ENCODE measurements at places on chromosomes 13 and 19.

DNA sequence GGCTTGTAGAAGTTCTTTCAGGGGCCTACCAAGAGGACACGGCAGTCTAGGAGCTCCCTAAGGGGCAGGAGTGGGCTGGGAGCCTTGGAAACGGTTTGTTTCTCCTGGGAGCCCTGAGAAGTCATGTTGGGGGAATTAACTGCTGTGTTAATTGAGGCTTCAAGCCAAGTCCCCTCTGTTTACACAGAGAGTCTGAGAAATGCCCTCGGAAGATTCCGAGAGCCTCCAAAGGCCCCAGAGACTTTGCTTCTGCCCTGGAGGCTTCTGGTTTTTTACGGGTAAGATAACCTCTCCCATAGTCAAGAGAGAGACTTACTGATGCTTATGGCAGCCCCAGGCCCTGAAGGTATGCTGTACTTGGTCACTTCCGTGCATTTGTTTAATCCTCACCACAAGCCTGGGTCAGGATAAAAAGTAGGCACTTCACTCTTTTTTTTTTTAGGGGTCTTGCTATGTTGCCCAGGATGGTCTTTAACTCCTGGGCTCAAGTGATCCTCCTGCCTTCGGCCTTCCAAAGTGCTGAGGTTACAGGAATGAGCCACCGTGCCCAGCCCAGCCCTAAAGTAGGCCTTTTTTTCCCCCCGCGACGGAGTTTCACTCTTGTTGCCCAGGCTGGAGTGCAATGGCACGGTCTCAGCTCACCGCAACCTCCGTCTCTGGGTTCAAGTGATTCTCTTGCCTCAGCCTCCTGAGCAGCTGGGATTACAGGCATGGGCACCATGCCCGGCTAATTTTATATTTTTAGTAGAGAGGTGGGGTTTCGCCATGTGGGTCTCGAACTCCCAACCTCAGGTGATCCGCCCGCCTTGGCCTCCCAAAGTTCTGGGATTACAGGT is 15.2 kb downstream of the IER2 start:
- DNase-seq, result no peak

DNA sequence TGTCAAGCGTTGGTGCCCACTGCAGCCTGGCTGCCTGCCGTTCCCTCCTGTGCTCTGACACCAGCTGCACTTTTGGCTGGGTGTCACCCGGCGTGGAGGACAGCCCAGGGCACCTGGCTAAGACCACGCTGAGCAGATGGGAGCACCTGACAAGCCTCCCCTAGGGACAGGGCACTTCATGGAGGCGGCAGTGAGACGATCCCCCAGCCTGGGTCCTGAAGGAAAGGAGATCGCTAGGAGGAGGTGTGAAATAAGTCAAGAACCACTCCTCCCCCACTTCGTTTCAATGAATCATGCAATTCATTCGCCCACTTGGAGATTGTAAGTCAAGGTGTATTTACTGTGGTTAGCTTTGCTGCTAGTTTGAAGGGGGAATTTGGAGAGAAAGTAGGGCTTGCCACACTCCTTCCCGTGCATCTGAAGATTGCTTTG is 38.8 kb downstream of the VSTM2B start:
- no peak for DNase-seq

GRCh38 chr13:43587376-43587775 is 199.4 kb downstream of the ENOX1 start:
- DNase-seq, result no peak

GRCh38 chr13:101579281-101579802 is 126.9 kb downstream of the ITGBL1 start:
- DNase-seq, result no peak

GRCh38 chr19:7959211-7959610 is 15.7 kb upstream of the TIMM44 start:
- DNase-seq, result no peak

DNA sequence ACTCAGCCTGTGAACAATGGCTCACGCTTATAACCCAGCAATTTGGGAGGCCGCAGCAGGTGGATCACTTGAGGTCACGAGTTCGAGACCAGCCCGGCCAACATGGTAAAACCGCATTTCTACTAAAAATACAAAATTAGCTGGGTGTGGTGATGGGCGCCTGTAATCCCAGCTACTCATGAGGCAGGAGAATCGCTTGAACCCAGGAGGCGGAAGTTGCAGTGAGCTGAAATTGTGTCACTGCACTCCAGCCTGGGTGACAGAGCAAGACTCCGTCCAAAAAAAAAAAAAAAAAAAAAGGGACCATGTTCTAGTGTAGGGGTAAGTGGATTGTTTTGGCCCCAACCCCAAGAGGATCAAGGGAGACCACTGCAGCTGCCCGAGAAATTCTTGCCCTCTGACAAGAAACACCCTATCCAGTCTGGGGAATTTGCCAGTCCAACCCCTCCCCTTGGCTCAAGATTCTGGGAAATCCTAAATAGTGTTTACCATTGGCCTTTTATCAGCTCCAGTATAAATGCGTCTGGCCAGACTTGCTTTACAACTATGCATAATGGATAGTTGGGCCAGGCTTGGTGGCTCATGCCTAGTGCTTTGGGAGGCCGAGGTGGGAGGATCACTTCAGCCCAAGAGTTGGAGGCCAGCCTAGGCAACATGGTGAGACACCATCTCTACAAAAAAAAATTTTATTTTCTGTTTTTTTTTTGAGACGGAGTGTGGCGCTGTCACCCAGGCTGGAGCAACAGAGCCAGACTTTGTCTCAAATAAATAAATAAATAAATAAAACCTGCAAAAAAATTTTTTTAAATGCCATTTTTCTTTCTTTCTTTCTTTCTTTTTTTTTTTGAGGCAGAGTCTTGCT is 5.1 kb upstream of the DHDH start:
- DNase-seq, result no peak

- DNase-seq, result no peak
Observed at GRCh38 chr13:97224544-97225300, 2.6 kb downstream of the MBNL2 start.
